ENCODE measurements at places on chromosomes 6 and 20.

DNA sequence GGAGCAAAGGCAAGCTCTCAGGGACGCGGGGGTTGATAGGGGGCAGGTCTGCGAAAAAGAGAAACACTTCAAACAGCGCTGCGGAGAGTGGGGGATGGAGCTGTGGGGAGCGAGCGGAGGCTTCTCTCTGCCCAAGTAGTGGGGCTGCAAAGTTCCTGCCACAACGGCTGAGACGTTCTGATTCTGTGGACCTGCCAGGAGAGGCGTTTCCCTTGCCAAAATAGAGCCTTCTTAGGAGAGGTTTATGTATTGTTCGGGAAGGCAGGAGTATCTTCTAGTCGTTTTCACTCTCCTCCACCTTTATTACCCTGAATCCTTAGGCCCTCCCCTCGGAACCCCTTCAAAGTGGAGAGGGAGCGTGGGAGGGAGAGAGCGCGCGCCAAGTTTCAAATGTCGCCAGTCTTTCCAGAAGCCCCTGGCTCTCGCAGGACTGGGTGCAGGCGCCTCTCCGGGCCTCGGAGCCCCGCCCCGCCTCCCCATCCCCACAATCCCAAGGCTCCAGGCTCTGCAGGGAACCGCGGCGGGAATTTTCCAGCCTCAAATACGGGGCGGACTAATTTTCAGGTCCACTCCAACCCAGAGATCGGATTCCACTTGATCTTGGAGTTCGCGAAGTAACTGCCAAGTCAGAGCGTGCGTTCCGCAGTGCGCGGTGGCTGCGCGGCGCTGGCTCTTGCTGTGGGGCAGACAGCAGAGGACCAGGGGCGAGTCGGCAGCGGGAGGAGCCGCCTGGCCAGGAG is 10.0 kb upstream of the POU3F2 start:
- DNase-seq, result no peak

GRCh38 chr20:50366270-50367103 is 143.7 kb upstream of the PTPN1 start:
- no peak for DNase-seq

GRCh38 chr20:38167851-38168760 is 3.0 kb upstream of the TGM2 start:
- DNase-seq, result no peak

- DNase-seq, result no peak
Observed at GRCh38 chr20:58084966-58085365, 143.5 kb downstream of the ANKRD60 start.

DNA sequence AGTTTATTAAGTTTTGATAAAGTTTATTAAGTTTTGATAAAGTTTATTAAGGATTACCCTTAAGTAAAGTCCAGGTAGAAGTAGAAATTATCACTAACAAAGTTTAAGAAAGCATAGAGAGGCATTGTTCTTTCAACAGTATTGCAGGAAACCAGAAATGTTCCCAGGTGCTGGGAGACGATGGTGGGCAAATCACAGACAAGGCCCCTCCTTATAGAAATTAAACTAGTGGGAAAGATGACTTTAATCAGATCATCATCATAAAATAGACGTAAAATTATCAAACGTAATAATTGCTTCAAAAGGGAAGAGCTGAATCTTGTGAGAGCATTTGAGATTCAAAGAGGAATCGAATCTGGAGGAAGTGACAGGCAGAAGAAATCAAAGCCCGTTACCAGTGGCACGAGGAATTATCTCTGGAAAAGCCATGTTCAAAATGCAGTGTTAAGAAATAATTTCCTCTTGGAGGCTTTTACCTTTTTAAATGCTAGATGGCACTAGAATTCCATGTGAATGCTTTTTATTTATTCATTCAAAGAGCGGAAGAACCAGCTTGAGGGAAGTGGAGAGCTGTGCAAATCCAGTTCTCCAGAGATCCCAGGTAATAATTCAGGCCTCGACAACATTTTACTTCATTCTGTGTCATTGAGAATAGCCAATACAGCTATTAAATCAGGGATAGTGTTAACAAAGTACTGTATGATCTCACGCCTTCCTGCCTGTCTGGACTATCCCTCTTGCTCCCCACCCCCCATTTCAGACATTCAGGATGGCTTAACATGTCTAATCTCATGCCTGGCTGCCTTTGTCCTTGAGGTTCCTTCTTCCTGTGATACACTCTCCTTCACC is 1.0 kb upstream of the APMAP start:
- no peak for DNase-seq

DNA sequence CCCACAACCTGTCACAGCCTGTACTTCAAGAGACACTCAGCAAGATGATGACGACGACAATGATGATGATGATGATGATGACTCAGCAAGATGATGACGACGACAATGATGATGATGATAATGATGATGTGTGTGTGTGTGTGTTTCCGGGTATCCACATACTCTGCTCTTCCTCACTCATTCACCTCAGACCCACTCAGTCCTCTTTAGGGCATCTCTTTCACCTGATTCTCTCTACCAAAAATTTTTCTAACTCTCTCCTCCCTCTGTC is 1.2 kb upstream of the EIF6 start:
- no peak for DNase-seq

DNA sequence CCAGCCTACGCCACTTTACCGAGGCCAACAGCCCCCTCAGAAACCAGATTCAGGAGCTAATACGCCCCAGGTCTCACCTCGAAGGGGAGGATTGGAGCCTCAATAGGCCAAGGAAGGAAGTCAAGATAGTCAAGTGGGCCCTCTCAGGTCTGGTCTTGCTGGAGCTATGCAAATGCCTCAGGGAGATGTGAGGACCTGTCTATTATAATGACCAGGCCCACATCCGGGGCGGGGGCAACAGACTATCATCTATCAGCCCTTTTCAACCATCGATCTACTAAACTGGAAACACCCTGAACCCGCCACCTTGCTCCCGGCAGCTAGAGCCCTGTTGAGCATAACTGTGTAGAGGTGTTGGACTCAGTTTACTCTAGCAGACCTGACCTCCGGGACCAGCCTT is 12.7 kb upstream of the GSTA3 start:
- DNase-seq, result no peak

DNA sequence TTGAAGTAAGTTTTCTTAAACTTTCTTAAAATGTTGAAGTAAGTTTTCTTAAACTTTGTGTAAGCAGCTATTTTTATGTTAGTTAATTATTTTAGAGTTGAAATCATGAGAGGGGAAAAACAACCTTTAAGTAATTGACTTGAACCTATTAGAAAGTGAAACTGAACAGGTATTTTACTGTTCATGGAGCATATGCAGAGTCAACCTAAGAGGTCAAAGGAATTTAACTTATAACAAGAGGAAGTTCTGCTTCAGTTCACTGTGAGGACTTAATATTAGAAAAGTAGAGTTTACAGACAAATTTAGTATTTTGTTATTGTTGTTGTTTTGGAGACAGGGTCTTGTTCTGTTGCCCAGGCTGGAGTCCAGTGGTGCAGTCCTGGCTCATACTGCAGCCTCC is 38.0 kb downstream of the CDYL start:
- no peak for DNase-seq

DNA sequence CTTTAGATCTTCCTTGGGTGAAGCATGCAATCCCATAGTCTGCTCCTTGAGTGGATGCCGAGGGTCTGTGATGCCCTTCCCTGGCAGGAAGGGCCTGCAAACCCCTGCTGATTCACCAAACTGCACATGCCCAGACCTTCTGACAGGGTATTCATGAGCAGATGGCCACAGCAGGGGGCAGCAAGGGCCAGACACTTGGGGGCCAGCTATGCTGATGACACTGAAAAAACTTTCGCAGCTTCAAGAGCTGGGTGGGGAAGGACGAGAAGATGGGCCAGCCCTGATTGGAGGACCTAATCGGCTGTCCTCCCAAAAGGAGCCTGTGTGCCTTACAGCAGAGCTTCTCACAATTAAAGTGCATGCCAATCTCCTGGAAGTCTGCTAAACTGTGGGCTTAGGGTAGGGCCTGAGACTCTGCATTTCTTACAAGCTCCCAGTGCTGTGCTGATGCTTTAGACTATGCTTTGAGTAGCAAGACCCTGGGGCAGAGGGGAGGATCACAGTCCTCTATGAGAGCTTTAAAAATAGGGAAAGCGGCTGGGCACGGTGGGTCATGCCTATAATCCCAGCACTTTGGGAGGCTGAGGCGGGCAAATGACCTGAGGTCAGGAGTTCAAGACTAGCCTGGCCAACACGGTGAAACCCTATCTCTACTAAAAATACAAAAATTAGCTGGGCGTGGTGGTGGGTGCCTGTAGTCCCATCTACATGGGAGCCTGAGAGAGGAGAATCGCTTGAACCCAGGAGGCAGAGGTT is 15.2 kb upstream of the GDAP1L1 start:
- DNase-seq, result no peak

- no peak for DNase-seq
Observed at GRCh38 chr6:57193177-57193576, 21.1 kb downstream of the BAG2 start.

GRCh38 chr6:113903666-113904330 is 46.7 kb downstream of the MARCKS start:
- no peak for DNase-seq

GRCh38 chr20:58498470-58499068 is 16.6 kb downstream of the APCDD1L start:
- DNase-seq, result no peak

- DNase-seq, result no peak
Observed at GRCh38 chr6:119838043-119838442, 488.5 kb upstream of the MAN1A1 start.

DNA sequence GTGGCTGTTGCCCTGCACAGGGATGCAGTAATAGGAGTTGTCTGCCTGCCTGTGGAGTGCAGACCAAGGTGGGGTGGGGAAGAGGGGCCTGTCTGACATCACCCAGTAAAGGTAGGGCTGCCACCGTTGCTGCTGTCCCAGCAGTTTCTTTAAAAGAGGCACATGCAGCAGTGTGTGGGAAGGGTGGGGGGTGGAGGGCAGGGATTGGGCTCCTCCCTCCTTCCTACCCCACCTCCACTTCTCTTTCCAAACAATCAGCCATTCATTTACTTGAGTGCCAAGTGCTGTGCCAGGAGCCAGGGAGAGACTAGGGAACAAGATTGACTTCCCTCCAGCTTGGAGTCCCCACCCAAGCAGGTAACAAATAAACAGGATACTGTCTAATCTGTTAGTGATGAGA is 66.8 kb upstream of the MYL9 start:
- DNase-seq, result no peak

DNA sequence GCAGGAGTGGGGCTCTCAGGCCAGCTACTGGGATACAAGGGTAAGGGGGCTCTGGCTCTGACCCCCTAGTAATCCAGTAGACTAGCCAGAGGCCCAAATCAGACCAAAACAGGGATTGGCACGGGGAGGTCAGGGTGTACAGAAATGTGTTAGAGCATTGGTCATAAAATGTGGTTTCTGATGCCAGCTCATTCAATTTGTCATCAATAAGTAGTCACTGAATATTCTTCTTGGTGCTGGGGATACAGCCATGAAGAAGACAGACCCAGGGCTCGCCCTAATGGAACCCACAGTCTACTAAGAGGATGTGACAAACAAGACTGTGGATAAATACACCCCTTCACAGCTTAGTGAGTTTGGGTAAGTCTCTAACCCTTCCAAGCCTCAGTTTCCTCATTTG is 11.1 kb downstream of the MAP1LC3A start:
- DNase-seq, result no peak

- no peak for DNase-seq
Observed at GRCh38 chr6:143793280-143793619, 49.9 kb upstream of the LTV1 start.

- DNase-seq, result no peak
Observed at GRCh38 chr20:57712341-57712740, 2.5 kb upstream of the PMEPA1 start.

GRCh38 chr6:1144842-1145767 is 166.8 kb upstream of the FOXQ1 start:
- no peak for DNase-seq

GRCh38 chr6:140542863-140543262 is 1168.4 kb upstream of the CITED2 start:
- DNase-seq, result no peak

- DNase-seq, result no peak
Observed at GRCh38 chr6:5566718-5567117, 305.4 kb downstream of the FARS2 start.

GRCh38 chr6:111871725-111872400 is 1.4 kb downstream of the FYN start:
- no peak for DNase-seq

DNA sequence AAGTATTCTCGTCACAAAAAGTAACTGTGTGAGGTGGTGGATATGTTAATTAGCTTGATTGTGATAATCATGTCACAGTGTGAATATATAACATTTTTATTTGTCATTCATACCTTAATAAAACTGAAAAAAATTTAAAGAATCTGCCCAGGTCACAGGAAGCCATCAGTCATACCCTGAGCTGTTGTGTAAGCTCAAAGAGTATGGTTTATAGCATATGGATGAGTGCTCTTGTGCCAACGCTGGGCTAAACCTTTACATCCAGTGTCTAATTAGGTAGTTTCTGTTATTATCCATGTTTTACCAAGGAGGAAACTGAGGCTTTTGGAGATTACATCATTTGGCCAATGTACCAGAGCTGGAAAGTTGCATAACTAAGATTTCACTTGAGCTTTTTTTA is 11.4 kb downstream of the PKIG start:
- DNase-seq, result no peak

DNA sequence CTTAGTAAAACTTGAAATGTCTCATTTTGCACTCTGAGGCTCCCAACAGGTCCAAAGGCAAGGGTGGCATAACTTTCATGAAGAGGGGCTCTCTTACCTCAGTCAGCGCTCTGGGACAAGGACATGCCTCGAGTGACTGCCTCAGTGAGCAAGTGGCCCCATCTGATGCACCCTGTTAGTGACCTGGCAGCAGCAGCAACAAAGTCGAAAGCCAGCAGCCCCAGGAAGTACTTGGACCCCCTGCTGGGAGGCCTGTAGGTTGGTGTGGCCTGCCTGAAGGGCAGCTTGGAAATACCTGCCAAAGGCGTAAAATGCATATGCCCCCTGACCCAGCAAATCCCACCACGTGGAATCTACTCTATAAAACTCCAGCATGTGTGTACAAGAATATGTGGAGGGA is 13.2 kb downstream of the MAP1LC3A start:
- DNase-seq, result no peak

GRCh38 chr6:40417031-40417430 is 170.1 kb downstream of the LRFN2 start:
- DNase-seq, result no peak

- DNase-seq, result no peak
Observed at GRCh38 chr20:52918311-52918710, 53.8 kb upstream of the TSHZ2 start.

All from D721Med (cell line).